A549 treated with RU486 at 1 μM for 4 hours (cell line): ENCODE measurements at places on chromosomes 12 and 14. TPM values are rescaled to one million over a fixed set of nuclear protein-coding genes. Genes with fewer than 3 reads are reported as not detected.

Gene PTPN6
- total RNA-seq, result 9.5 to 14.0 TPM (median 11.9 TPM) in 5 replicates

Gene CCDC177
- total RNA-seq, result not detected in 5 replicates

Gene GPX2
- total RNA-seq, result 175 to 318 TPM (median 203 TPM) in 5 replicates

Gene AMHR2
- 1.1 to 2.8 TPM (median 1.6 TPM) in 5 replicates for total RNA-seq

Gene TAS2R42
- not detected in 5 replicates for total RNA-seq

Gene CLEC6A
- total RNA-seq, result not detected in 5 replicates

Gene CD4
- total RNA-seq, result not detected in 5 replicates

Gene DNAJC22
- total RNA-seq, result 17.9 to 22.7 TPM (median 21.7 TPM) in 5 replicates

Gene GALNT8
- not detected in 5 replicates for total RNA-seq

Gene INSM2
- total RNA-seq, result 0.05 to 0.08 TPM in 2 of 5 replicates, not detected in the others

Gene DAD1
- 284 to 364 TPM (median 345 TPM) in 5 replicates for total RNA-seq

Gene CLEC2D
- total RNA-seq, result 0.46 to 1.1 TPM (median 0.63 TPM) in 5 replicates

Gene MDGA2
- 0.12 TPM in 1 of 5 replicates, not detected in the others for total RNA-seq
